ENCODE measurements at places on chromosomes 11 and 22.
A peak's percentile ranks its signal among the peaks of the same experiment; 100 is the strongest.

DNA sequence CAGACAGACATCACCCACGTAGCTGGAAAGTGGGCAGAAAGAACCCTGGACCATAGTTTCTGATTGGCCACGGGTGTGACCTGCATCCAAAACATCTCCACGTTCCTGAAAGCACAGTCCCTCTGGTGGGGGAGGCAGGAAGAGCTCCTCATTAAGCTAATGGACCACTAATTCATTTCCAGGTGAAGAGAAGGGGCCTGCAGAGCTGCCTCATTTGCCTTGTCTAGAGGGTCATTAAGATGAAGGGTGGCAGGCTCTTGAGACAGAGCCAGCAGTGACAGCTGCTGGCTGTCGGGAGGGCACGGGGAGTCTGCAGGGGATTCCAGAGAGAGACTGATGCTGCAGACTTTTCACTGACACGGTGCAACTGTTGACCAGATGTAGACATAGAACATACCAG, 149.6 kb upstream of the OPCML start:
- no peak for DNase-seq

DNA sequence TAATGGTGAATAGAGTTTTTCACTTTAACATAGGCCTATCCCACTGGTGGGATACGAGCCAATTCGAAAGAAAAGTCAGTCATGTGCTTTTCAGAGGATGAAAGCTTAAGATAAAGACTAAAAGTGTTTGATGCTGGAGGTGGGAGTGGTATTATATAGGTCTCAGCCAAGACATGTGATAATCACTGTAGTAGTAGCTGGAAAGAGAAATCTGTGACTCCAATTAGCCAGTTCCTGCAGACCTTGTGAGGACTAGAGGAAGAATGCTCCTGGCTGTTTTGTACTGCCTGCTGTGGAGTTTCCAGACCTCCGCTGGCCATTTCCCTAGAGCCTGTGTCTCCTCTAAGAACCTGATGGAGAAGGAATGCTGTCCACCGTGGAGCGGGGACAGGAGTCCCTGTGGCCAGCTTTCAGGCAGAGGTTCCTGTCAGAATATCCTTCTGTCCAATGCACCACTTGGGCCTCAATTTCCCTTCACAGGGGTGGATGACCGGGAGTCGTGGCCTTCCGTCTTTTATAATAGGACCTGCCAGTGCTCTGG, at the start of gene TYR:
TYR (plus strand) TSS at position 185 of the 541 bp plus-strand sequence; CDS start at position 264, 79 bp downstream.
- no peak for DNase-seq

DNA sequence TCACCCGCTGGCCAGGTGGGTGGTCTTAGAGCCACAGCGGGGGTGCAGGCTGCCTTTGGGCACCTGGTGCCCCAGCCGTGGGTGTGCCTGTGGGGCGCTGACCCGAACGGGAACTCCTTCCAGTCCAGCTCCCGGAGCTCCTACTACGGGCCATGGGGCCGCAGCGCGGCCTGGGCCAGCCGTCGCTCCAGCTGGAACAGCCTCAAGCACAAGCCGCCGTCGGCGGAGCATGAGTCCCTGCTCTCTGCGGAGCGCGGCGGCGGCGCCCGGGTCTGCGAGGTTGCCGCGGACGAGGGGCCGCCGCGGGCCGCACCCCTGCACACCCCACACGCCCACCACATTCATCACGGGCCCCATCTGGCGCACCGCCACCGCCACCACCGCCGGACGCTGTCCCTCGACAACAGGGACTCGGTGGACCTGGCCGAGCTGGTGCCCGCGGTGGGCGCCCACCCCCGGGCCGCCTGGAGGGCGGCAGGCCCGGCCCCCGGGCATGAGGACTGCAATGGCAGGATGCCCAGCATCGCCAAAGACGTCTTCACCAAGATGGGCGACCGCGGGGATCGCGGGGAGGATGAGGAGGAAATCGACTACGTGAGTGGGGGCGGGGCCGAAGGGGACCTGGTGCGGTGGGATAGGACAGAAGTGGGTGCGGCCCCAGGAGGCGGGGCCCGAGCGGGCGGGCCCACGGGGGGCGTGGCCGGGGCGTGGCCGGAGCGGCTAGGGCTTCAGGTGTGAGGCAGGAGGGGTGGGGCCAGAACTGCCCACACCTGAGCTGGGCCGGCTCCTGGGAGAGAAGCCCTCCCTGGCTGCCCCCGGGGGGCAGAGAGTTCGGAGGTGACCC, 91.5 kb downstream of the CACNA1I start:
- DNase-seq: peak; percentile 78

DNA sequence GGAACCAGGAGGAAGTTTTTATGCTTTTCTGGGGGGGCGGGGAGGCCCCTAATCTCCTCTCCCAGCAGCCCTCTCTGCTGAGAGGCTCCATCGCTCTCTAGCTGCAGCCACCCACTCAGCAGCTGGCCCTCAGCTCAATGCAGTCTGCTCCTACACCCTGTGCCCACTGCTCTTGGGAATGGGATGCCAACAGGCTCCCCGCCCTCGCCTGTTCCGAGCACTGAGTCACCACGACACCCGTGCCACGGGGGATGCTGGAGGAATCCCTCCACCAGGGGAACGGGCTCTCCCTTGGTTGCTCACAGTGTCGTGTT, 23.5 kb upstream of the SUSD2 start:
- DNase-seq: no peak

GRCh38 chr22:20749453-20749852, 24.5 kb upstream of the SERPIND1 start:
- no peak for DNase-seq

GRCh38 chr11:47108214-47108613, 68.5 kb downstream of the ARFGAP2 start:
- DNase-seq: no peak

DNA sequence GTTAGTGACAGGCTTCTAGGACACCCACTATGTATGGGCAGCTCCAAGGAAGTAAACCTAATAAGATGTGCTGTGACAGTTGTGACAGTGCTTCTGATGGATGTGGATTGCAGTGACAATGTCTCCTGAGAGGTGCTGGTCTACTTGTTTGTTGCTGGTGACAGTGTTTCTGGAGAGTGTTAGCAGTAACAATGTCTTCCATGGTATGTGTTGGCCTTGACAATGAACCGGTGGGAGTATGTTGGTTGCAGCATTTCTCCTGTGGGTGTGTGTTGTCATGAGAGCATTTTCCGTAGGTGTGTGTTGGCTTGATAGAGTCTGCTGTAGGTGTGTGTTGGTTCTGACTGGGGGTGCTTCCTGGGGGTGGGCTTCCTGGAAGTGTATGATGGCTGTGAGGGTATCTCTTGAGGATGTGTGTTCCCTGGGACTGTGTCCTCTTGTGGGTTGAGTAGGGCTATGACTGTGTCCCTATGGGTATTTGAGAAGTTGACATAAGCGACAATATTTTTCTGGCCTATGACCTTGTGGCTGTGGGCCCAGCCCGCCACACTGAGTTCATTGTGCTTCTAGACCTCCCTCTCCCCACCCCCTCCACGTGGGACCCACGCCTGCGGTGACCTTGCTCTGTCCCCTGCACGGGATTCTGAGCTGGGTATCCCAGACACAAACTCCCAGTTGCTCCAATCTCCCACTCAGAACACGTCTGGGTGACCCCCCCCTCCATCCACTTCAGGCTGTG, 1.2 kb downstream of the DCHS1 start:
- DNase-seq: no peak

DNA sequence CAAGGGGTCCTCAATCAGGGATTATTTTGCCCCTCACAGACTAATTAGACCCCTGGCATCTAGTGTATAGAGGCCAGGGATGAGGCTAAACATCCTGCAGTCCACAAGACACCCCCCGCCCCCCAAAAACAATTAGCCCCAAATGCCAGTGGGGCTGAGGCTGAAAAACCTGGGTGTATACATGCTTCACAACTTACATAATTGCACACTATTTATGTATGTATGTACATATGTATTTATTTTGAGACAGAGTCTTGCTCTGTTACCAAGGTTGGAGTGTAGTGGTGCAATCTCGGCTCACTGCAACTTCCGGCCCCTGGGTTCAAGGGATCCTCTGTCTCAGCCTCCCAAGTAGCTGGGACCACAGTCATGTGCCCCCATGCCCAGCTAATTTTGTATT, 28.8 kb upstream of the SHANK2 start:
- DNase-seq: no peak

- no peak for DNase-seq
Observed at GRCh38 chr22:47474895-47475294, 712.4 kb downstream of the TBC1D22A start.

GRCh38 chr11:45085646-45086501, 60.6 kb upstream of the PRDM11 start:
- no peak for DNase-seq

- DNase-seq: no peak
Observed at GRCh38 chr22:32671886-32672285, 129.6 kb upstream of the TIMP3 start.

- DNase-seq: no peak
Observed at GRCh38 chr11:125872138-125872491, 15.4 kb upstream of the HYLS1 start.

DNA sequence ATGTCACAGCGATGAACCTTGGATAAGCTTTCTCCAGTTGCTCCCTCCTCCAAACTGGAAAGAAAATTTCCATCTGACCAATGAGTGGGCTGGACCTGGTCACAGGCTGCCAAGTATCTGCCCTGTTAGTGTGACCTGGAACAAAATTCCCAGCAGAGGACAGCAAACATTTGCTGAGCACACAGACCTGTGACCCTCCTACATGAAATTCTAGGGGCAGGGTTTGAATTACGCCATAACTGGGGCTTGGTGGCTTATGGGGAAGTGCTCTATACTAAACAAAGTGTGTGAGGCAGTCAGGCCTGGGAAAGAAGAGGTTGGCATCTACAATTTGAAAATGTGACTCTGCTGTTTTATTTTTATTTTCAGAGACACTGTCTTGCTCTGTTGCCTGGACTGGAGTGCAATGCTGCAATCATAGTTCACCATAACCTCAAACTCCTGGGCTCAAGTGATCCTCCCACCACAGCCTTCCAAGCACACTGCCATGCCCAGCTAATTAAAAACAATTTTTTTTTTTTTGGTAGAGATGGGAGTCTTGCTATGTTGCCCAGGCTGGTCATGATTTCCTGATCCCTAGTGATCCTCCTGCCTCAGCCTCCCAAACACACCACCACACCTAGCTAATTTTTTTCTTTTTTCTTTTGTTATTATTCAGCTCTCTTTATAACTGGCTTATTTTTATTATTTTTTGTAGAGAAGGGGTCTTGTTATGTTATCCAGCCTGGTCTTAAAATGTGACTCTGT, 13.6 kb upstream of the XBP1 start:
- no peak for DNase-seq

DNA sequence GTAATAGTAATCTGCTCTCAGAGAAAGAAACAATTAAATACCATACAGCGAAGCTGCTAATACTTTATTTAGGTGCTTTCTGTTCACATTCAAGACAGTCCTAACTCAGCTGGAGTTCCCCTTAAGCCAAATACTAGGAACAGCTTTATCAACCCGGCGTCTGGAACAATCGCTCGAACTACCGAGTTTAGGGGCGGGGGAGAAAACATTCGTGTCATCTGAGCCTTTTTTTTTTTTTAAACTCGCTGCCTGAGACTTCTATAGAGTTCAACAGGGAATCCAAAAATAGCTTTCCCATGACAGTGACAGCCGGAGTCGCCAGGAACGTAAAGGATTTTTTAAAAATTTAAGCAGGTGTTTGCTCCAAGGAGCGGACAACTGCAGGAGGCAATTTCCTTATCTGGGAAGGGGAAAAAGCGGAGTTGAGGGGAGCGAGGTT, 852 bp downstream of the TRAF6 start:
- DNase-seq: peak; percentile 16

DNA sequence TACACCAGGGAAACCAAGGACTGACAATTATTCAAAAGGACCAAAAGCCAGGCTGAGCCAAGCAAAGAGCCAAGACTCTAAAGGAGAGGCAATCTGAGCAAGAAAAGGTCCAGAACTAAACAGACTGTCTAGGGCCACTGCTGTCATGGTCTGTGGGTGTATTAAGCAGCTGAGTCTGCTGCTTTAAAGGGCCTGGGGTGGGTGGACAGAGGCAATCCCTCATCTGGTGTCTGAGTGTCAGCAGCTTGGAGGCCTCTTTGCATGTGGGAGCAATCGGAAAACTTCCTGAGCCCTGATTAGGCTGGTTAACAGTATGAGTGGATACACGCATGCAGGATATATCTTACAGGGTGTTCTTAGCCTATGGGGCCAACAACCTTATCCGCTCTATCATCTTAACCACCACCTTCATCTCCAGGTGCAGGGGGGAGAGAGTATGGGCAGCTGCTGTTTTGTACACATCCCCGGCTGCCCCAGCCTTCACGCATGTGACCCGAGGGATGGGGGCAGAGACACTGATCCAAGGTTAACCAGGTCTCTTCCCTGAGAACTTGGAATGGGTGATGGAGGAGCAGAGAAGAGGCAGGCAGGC, 67.5 kb upstream of the TIMP3 start:
- DNase-seq: no peak

DNA sequence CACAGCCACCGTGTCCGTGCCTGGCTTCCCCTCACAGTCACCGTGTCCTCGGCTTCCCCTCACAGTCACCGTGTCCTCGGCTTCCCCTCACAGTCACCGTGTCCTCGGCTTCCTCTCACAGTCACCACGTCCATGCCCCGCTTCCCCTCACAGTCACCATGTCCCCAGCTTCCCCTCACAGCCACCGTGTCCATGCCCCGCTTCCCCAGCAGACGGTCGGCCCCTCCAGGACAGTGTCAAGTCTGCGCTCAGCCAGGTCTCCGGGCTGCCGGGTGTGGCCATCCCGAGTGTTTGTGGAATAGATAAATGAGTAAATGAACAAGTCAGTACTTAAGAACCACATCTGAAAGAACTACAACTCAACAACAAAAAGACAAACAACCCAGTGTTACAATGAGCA, 23.8 kb downstream of the WNT7B start:
- no peak for DNase-seq

DNA sequence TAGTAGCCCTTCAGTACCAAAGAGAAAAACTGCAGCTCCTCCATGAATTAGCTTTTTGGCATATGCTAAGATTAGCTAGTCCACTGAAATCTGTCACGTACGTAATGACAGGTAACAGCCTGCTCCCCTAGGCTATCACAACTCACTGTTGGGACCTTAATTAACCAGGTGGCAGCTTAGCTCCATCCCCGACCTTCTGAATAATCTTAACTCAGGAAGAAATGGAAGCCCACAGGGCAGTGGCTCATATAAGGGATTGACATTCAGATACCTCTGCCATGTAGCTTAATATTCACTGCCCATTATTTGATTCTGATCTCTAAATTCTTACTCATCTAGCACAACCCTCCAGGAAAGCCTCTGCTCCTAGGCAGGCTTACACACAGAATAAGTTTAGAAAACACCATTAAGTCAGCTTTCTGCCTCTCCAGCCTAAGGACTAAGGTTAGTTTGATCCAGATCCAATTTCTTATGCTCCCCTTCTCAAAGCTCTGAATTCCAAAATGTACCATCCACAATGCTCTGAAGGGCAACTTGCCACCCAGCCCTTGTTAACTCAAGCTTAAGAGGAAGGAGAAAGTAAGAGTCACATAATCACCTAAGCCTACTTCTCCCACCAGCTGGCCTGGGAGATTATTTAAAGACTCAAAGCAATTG, 5.0 kb downstream of the HSPA8 start:
- no peak for DNase-seq

GRCh38 chr11:109388982-109389381, 33.0 kb upstream of the C11orf87 start:
- DNase-seq: no peak

DNA sequence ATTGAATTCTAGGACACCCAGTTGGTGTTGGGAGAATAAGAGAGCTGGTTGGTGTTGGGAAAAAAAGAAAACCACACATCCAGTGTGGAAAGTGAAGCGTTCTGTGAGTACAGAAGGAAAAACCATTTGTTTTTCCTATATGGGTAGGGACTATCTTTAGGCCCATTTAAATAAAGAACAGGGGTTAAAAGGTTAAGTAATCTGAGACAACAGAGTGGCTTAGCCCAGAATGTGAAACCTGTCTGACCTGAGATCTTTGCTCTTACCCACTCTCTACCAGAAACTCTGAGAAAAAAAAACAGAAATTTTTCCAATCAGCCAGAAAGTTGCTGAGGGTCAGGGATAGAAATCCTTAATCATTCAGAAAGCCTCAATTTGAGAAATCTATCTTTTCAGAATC, 59.8 kb upstream of the LRRC55 start:
- DNase-seq: no peak

Data from stimulated activated CD4-positive, alpha-beta T cell treated with anti-CD3 and anti-CD28 coated beads, Interleukin-2, amount 100 ng/mL, for 24 hours (primary cell).